ENCODE measurements at places on chromosomes 5 and 9.

DNA sequence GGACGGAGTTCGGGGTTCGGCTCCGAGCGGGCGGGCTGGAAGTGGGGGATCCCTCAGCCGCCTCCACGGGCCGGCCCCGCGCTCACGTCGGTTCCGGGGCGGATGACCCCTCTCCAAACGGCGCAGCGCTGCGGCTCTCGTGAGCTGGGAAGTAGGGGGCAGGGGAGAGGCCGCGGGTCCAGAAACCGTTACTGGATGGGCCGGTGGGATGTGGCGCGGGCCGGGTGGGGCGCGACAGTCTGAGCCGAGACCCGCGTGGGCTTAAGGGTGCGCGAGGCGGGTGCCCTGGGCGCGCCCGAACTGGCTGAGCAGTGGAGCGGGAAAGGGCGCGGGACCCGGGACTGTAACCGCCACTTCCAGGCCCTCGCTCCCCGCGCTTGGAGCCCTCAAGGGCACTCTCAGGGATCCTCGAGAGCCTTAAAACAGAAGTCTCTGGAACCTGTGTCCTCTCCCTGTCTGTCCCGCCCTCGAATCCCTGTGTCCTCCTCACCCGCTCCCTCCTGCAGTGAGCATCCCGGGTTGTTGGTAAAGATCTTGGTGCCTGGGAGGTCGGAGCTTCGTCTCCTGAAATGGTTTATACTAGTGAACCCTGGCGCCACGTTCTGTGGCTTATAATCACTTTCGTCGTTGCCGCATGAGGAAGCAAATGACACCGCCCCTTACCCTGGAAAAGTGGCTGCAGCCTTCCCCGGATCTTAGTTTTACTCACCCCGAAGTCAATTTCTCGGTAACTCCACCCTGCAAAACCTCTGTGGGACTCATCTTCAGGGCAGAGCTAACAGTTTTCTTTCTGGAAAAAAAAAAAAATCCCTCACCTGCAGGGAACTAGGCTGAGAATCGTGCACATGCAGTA lies 571 bp upstream of the MARCHF11 start:
- no peak for DNase-seq

DNA sequence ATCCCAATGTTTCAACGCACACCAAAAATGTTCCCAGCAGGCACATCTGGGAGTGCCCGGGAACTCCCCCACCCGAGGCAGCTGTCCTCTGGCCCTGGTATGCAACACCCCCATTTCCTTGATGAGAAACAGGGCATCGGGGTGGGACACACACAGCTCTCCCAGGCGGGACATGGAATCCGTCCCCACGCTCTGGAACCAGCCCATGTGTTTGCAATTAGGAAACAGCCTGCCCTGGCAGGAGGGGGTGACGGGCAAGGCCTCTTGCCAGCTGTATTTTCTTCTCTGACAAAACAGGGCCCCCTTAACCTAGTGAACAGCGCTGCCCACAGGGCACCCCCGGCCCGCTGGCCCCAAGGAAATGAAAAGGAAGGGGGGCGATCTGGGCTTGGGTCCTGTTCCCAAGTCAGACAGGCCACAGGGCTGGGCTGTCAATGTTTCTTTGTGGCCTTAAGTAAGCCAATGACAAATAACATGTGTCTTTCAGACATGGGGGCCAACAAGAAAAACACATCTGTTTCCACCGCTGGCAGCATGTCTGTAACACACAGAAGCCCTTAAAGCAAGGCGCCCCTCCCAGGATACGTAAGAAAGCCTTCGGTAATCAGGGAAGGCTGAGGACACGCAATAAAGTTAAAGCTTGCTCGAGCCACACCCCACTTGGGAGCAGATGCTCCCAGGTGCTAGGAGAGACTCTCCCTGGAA lies 125.3 kb downstream of the ROR2 start:
- no peak for DNase-seq

DNA sequence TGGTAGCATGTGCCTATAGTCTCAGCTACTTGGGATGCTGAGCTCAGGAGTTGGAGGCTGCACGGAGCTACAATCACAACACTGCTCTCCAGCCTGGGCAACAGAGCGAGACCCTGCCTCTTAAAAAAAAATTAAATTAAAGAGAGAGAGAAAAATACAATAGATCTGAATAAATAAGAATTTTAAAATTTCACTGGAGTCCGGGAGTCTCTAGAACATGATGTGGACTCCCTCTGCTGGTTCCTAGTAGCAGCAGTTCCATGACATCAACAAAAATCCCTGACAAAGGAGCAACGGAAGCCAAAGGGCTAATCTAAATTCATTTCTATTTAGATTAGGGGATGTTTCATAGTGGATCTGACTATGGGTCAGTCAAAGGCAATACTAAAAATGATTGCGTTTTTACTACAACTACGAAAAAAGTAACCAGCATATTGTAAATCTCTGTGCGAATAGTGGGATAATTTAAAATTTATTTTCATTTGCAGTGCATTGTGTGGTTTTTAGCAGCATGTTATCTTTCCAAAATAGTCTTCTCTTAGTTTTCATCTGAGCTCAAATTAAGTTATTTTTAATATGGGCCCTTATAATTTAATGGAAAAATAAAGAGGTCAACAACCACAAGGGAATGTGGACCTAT lies 6.7 kb downstream of the INIP start:
- DNase-seq, result no peak

GRCh38 chr5:41575110-41575779 lies 64.8 kb upstream of the PLCXD3 start:
- DNase-seq, result no peak

DNA sequence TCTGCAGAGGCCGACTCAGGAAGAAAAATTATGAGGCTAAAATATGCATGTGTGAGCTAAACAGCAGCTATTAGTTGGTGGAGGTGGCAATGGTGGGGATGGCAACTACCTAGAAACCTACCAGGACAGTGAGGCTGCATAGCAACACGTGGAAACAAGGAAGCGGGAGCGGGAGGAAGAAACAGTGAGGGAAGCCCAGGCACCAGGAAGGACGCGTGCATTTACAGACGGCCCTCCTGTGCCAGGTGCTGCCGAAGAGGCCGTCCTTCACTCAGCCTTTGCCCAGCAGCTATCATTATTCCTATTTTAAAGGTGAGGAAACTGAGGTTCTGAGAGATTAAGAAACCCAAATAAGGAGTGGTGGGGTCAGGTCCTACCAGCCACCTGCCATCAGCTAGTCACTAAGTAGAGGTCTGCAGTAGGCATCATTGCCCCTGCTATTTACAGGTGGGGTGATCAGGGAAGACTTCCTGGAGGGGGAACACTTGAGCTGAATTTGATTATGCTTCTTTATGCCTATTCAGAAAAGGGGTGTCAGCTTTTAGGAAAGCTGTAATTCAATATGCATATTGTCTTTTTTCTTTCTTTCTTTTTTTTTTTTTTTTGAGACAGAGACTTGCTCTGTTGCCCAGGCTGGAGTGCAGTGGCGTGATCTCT lies 125.3 kb downstream of the CRB2 start:
- no peak for DNase-seq

DNA sequence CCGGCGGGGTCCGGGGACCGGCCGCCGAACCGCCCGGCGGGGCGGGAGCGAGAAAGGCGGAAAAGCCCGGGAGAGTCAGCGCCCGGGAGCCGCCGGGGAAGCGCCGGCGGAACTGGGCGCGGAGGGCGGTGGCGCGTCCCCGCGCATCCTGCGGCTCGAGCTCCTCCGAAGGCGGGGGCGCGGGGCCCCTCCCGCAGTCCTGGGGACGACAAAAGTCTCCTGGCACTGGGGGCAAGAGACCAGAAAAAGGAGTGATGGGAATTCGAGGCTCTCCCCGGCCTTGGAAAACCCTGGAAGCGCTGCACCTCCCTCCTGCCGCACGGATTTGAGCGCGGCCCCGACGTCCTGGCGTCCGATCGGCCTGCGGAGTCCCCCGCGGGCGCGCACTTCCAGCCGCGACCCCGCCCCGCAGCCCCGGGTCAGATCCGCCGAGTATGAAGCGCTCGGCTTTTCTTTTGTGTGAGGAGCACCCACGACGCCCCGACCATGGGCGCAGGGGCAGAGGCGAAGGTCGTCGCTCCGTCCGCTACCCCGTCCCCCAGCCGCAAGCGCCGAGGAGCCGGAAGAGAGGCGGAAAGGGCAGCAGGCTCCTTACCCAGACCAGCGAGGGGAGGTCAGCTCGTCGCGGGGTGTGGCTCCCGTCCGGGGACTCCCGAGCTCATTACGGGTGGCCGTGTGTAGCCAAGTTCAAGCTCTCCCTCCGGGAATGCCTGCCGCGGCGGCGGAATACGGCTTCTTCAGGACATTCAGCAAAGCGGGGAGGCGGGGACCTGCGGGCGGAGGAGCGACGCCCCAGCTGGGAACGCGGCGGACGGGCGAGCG lies at the start of gene EPB41L4A:
TSS of gene EPB41L4A (minus strand) at position 114 of the 822 bp plus-strand sequence. CDS start 238 bp downstream, outside the sequence.
- DNase-seq, result no peak

DNA sequence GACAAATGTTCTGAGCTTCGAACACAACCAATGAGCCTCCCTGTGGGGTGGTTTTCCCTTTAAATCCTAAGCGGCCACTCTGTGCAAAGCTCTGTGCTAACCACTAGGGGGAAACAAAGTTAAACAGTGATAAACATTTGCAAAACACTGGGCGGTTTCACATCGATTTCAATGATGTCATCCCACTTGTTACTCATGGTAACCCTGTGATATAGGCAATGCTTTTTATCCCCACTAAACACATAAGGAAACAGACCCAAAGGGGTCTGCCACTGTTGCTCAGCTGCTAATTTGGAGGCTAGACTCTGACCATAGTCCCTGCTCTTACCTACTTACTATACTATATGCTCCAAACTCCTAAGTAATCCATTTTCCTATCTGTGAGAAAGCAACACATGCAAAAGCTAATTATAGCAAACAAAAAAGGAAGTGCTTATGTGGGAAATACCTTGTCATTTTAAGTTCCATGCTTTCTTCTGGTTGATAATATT lies 57.3 kb downstream of the PTPN3 start:
- no peak for DNase-seq

GRCh38 chr9:32877639-32878217 lies 94.4 kb downstream of the TMEM215 start:
- no peak for DNase-seq

DNA sequence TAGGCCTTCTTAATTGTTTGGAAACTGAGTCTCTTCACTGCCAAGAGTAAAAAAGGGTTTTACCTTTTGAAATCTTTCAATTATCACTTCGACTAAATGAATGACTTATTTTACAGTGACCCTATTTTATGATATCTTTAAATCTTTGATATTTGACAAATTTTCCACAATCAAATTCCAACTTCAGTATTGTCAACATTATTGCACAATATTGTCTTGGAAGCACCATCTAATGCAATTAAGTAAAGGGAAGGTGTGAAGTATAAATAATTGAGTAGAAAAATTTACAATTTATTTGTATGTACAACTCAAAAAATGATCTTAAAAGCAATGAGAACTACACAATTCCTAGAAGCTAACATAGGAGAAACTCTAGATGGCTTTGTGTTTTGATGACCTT lies 49.2 kb downstream of the GABRA6 start:
- no peak for DNase-seq

DNA sequence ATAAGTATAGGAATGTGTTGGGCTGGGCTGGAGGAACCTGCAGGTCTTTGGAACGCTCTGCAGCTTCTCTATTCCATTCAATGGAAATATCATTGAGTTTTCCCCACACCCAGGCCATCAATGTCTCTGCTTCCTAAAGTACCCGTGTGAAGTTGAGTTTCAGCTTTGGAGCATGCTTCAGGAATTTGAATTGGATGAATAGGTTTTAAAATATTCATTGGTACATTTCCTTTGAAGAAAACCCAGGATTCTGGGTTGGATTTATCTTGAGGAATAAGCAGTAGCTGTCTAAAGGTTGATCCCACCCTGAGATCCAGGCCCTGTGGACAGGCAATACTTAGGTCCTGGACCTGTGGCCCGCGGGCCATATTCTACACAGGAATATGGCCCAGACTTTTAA lies 37.3 kb downstream of the INSYN2B start:
- no peak for DNase-seq

GRCh38 chr5:156126716-156127115 lies 200.2 kb upstream of the SGCD start:
- DNase-seq, result no peak

DNA sequence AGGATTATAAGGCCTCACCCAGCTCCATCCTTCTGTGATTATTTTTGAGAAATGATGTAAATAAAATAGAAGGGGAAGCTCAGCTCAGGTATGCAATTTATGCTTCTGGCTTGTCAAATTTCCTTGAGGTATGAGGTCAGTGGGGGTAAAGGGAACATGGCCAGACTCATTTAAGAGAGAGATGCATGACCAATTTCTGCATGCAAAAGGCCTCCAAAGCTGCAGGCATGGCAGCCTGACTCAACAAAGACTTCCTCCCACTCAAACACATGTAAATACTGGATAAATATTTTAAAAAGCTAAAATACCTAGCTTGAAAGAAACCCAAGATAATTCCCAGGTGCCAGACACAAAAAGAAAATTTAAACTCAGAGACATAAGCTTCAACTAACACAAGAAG lies 101.4 kb upstream of the SLC1A3 start:
- no peak for DNase-seq

DNA sequence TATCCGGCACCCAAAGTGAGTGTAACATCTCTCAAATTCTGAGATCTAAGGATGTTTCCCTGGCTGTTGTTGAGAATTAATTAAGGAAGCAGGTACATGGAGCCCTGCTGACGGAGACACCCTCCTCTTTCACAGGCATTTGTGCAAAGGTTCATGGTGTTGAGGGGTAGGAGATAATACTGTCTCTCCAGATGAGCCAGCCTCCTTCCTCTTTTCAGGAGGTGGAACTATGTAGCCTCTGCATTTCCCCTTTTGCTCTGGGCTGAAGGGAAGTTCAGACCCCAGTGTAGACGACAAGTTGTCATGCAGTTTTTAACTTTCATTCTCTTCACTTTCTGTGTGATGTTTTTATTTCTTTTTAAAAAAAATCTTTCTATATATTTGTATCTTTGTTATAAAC lies 107.5 kb downstream of the GALNT10 start:
- DNase-seq, result no peak

GRCh38 chr5:35664584-35664983 lies 46.9 kb downstream of the SPEF2 start:
- no peak for DNase-seq

DNA sequence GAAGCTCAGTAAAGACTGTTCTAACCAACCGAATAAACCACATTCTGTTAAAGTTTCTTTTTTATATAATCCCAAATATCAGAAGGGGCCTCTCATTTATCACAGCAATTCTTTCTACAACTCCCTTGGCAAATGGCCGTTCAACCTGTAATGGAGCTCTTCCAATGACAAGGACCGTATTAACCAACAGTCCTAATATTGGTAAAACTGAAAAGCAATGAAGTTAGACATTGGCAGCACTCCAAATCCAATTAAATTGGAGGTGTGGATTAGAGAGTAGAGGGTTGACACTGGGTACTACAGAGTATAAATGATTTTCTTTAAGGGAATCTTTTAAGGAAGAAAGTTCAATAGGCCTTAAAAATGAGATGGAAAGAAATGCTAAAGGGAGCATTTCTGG lies 842 bp downstream of the TMED7 start:
- no peak for DNase-seq

Data from activated CD4-positive, CD25-positive, alpha-beta regulatory T cell (primary cell).